ENCODE measurements at places on chromosomes 5 and 9. TPM values are rescaled to one million over a fixed set of nuclear protein-coding genes. Genes with fewer than 3 reads are reported as not detected.

DNA sequence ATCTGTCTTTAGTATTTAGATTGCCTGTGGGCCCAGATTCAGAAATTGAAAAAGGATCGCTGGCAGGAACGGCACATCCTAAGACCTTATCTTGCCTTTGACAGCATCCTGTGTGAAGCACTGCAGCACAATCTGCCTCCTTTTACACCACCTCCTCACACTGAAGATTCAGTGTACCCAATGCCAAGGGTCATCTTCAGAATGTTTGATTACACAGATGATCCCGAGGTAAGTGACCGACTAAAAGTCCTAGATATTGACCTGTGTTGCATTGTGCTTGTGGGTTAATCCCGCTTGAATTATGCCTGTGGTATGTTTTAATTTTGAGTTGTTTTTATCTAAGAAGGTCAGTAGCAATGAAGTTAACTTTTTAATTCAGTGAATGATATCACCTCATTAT is 14.4 kb downstream of the NCBP1 start:
- DNase-seq = no peak

DNA sequence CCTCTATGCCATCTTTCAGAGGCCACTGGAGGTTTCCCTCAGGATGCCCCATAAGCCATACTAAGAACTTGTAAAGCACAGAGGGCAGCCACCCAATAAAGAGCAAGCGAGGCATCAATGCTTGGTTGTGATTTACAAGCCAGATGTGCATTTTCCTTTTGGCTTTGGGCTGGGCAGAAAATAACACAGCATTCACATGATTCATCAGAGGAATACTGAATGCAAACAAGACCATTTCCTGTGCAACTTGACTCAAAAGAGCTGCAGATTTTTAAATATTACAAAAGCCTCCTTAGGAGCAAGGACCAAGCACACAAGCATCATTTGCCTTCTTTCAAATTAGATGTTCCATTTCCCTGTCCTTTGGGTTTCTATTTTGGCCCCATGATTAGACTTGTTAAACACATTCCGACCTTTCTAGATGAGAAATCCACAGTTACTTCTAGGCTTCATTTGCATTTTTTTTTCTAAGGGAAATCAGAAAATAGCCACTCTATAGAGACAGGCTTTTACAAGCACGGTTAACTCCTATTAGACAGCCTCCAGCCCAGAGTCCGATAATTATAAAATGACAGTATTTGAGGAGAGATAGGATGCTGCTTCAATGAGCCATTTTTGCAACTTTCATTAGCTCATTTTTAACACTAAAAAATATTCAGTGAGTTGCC is 207.8 kb downstream of the SEMA5A start:
- DNase-seq = no peak

- no peak for DNase-seq
Observed at GRCh38 chr5:155978850-155979249, 348.1 kb upstream of the SGCD start.

- no peak for DNase-seq
Observed at GRCh38 chr5:111197523-111197922, 26.7 kb upstream of the CAMK4 start.

GRCh38 chr9:109912082-109912582 is 132.1 kb downstream of the PALM2AKAP2 start:
- no peak for DNase-seq

- DNase-seq = no peak
Observed at GRCh38 chr5:131514316-131515283, 120.4 kb downstream of the RAPGEF6 start.

DNA sequence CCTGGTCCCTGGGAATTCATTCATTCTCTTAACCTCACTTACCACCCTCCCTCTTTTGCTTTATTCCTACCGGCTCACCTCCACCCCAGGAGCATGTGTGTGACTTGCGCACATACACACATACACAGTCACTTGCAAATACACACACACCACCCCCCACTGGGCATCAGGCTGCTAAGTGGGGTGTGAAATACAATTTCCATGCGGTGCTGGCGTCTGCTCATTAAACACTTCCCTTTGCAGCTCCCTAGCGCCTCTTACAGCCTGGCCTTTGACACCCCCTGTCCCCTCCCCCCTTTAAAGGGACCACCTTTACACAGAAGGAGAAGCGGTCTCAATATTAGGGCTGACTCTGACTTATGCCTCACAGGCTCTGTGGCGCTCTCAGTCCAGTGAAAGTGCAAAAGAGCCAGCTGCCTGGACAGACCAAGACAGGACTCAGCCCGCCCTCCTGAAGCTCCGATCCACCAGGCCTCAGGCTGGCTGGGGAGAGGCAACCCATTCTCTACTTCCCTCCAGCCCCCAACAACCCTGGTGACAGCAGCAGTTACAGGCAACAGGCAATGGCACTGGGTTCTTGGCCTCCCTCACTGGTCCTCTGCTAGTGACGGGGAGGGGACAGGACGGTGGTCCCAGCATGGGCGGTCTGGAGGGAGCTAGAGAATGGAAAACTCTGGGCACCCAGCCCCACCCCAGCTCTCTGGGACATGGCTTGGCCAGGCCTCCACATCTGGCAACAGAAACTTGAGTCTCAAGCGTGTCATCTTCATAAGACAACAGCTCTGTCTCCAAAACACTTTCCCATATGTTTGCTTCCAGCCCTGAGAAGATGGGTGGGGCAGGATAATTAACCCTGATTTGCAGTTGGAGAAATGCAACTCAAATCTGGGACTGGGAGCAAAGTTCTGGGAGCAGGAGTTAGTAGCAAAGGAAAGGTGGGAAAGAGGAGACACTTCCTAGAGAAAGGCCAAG is 12.0 kb downstream of the ENHO start:
- no peak for DNase-seq

DNA sequence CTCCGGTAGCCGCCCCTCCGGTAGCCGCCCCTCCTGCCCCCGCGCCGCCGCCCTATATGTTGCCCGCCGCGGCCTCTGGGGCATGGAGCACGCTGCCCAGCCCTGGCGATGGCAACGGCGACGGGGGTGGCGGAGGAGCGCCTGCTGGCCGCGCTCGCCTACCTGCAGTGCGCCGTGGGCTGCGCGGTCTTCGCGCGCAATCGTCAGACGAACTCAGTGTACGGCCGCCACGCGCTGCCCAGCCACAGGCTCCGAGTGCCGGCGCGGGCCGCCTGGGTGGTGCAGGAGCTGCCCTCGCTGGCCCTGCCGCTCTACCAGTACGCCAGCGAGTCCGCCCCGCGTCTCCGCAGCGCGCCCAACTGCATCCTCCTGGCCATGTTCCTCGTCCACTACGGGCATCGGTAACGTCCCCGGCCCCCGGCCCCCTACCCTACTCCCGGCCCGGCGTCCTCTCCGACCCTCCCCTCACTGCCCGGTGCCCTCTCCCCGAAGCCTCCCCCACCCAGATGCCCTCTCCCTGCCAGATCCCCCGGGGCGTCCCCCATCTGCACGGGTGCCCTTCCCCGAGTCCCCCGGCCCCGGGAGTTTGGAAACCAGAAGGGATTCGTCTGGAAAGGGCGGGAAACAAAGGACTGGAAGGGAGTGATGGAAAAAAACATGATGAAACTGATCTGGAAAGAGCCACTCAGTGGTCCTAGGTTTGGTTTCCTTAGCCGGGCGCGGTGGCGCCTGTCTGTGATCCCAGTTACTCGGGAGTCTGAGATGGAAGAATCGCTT is 417 bp downstream of the SRD5A1 start:
- DNase-seq = no peak

DNA sequence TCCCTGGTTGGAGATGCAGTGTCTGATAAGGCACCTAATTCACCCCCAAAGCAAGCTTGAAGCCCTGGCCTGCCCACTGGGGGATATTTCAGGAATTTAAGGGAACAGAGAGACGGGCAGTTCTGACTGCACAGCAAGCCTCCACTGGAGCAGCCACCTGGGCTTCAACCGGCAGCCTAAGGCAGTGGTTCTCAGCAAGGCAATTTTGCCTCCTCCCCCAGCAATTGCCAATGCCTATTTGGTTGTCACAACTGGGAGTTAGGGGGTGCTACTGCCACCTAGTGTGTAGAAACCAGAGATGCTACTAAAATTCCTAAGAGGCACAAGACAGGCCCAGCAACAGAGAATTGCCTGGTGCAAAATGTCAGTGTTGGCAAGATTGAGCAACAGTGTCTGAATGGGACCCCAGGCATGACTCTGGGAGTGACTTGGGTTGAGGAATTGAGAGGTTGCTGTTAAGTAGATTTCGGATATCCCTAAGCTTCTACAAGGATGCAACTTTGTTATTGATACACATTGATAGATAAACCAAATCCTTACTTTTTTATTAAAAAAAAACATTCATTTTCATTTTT is 58.7 kb upstream of the CTSL start:
- no peak for DNase-seq

GRCh38 chr5:87390075-87390474 is 22.7 kb downstream of the CCNH start:
- DNase-seq = no peak

GRCh38 chr5:74232276-74232675 is 408.3 kb downstream of the ENC1 start:
- DNase-seq = no peak

Gene GNG10
- 13.1 TPM for total RNA-seq

Gene C9orf72
- total RNA-seq = 12.2 TPM

Gene PTPA
- total RNA-seq = 52.3 TPM

Gene OR1L4
- not detected for total RNA-seq

Gene LCN9
- total RNA-seq = not detected

Gene DNM1
- 0.24 TPM for total RNA-seq

Gene TYRP1
- not detected for total RNA-seq

Measured in naive thymus-derived CD4-positive, alpha-beta T cell (primary cell).